ENCODE measurements at places on chromosomes 6 and 20.

DNA sequence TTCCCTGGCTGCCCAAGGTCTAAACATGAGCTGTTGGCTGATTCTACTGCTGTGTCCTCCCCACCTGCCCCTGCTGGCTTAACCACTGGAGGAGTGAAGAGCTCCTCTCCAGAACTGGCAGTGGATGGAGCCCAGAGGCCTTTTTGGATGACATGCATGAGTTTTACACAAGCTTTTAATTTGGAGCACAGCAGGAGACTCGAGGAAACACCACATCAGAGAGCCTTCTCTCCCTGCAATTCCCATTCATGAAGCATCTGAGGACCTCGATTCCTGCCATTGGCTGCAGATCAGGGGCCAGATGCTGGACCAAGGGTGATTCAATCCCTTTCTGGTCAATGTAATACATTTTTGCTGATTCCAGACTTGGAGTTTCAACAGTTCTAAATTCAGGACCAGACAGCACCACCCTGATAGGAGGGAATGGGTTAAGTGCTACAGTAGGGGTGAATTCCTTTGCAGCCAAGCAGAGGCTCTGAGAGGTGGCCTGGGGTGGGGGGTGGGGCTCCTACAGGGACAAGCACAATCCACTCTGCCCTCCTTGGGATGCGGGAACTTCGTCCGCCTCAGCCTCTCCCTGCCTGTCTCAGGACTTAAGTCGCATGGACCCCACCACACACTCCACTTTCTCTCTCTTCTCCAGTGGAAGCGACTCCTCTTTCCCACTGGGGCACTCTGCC lies 599 bp upstream of the PSORS1C1 start:
- no peak for DNase-seq

DNA sequence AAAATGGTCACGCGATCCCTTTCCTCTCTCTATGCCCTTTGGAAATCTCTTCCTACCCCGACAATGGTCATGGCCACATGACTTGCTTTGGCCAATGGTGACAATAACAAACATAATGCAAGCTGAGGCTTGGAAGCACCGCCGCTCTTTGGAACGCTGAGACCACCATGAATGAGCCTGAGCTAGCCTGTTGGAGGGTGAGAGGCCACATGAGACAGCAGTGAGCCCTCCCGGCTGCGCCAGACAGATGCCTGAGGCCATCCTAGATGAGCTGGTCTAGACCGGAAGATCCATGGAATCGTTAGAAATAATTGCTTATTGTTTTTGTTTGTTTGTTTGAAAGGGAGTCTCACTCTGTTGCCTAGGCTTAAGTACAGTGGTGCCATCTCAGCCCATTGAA lies 64.2 kb downstream of the STK35 start:
- DNase-seq, result no peak

GRCh38 chr6:126723541-126724170 lies 383.7 kb downstream of the CENPW start:
- no peak for DNase-seq

DNA sequence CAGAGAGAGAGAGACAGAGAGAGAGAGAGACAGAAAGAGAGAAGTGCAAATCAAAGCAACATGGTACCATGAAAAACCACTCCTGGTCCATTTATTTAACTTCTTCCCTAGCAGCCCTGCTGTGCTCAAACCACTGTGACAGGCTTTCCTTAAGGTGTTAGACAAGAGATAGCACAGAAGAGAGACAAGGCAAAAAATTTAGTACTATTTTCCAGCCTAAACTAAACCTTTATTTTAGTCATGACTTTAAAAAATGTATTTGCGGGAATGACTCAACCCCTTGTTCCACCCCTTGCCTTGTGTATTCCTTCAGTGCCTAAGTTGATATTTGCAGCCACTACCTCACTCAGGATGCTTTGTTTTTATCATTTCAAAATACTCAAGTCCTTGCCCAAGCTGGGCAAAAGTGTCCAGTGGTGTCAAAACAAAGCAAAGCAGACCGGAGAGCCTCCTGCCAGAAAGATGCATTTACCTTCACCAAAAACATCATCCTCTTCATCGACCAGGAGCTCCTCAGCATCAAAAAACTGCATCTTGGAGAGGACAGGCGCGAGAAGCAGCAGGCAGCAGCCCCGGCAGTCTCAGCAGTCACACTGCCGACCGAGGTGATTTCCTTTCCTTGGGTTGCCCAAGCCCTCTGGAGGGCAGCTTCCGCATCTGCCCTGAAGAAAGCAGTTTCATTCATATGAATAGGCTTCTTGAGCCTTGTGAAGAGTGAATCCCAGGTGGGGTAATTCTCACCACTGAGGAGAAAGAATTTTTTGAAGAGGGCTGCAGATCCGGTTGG lies at the start of gene RIPOR2:
Gene RIPOR2, minus strand, starts transcription at position 595 of the 787 bp plus-strand sequence. Its CDS starts 62 bp downstream, at position 533.
- DNase-seq, result peak; percentile 19

DNA sequence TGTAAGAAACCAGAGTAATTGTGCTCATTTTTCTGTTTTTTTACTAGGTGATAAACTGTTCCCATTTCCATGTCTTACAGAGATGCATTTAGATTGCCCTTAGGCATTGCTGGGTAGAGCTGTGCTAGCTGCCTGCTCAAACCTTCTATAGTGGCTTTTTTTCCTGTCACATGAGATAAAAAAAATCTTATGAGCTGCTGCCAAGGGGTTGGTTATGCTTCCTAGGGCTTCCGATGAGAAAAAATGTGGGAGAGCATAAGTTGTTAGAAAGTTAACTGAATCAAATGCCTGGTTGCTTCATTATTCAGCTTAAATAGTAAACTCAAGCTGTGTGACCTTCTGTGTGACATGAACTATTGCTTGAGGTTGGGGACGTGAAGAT lies 50.0 kb upstream of the NOX3 start:
- no peak for DNase-seq

DNA sequence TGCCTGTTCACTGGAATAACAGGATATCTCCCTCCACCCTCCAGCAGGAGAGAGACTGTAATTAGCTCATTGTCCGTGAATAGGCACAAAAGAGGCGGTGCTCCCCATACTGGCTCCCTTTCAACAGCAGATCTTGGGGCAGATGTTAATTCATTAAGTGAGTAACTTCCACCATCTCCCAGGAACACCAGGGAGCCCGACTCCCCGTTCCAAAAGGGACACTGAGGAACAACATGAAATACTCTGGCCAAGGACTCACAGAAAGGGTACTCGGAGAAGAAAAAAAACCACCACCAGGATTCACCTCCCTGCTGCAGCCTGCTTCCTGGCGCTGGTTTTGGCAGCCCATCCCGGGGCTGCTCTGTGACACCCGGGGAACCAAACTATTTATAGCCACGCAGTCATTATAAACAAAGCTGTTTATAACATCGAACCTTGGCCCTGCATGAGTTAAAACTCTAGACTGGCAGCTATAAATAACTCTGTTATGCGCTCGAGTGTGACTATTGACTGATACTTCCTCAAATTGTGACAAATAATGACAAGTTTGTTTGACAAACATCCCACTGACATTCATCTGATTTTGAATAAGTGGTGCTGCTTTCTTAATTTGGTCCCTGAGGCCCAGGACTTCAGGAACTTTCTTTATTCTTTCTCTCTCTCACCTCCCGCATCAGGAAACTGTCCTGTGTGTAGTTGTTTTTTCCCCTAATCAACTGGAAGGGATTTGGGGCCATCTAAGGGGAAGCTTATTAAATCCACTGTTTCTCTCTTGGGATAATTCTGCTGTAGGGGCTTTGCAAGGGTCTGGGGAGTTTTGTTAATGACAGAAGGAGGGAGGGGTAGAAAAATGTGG lies 521.6 kb downstream of the CD83 start:
- peak; percentile 52 for DNase-seq

GRCh38 chr20:57605878-57606277 lies 14.3 kb downstream of the ZBP1 start:
- DNase-seq, result no peak

GRCh38 chr20:4195499-4195898 lies 180.1 kb upstream of the RNF24 start:
- DNase-seq, result peak; percentile 60

GRCh38 chr20:9498322-9498721 lies 16.1 kb upstream of the LAMP5 start:
- DNase-seq, result no peak

Measured in PC-3 (cell line).